ENCODE measurements at places on chromosomes 3 and 15. TPM values are rescaled to one million over a fixed set of nuclear protein-coding genes. Genes with fewer than 3 reads are reported as not detected.

CMTM8 gene
- 10.5 TPM for total RNA-seq

SHISA5 gene
- 139 TPM for total RNA-seq

SYNPR gene
- total RNA-seq: not detected

ANKRD63 gene
- 0.54 TPM for total RNA-seq

DZIP3 gene
- total RNA-seq: 3.9 TPM

SETD2 gene
- 17.4 TPM for total RNA-seq

TMED3 gene
- 198 TPM for total RNA-seq

TTC21A gene
- 1.9 TPM for total RNA-seq

PLS1 gene
- total RNA-seq: 11.8 TPM

SLC15A2 gene
- total RNA-seq: 0.07 TPM

LARP6 gene
- 80.0 TPM for total RNA-seq

RASGRP1 gene
- 0.32 TPM for total RNA-seq

TTLL3 gene
- total RNA-seq: 7.2 TPM

ETV5 gene
- total RNA-seq: 30.2 TPM

SERP1 gene
- 111 TPM for total RNA-seq

ALDH1A2 gene
- total RNA-seq: not detected

KCNAB1 gene
- not detected for total RNA-seq

WDR72 gene
- total RNA-seq: 5.5 TPM

FANCD2OS gene
- total RNA-seq: not detected

SI gene
- not detected for total RNA-seq

NOX5 gene
- 0.24 TPM for total RNA-seq

ACP3 gene
- total RNA-seq: not detected

ALDH1L1 gene
- total RNA-seq: 0.17 TPM

CTXN2 gene
- total RNA-seq: 0.05 TPM

PLSCR5 gene
- not detected for total RNA-seq

TUSC7 gene
- total RNA-seq: not detected

C15orf62 gene
- 0.07 TPM for total RNA-seq

ST6GAL1 gene
- total RNA-seq: 3.9 TPM

SERINC4 gene
- 0.08 TPM for total RNA-seq

MOBP gene
- 0.06 TPM for total RNA-seq

SLC12A1 gene
- not detected for total RNA-seq

C2CD4A gene
- total RNA-seq: 0.05 TPM

STRIT1 gene
- total RNA-seq: not detected

TRPM1 gene
- not detected for total RNA-seq

PRSS50 gene
- total RNA-seq: not detected

LSMEM2 gene
- 0.09 TPM for total RNA-seq

CGNL1 gene
- total RNA-seq: 1.2 TPM

DPPA4 gene
- not detected for total RNA-seq

P2RY13 gene
- total RNA-seq: not detected

UCN2 gene
- total RNA-seq: 9.8 TPM

KBTBD8 gene
- 0.43 TPM for total RNA-seq

CCDC13 gene
- total RNA-seq: 0.29 TPM

CCR8 gene
- not detected for total RNA-seq

CCR9 gene
- not detected for total RNA-seq

GOLGA6L10 gene
- total RNA-seq: 0.69 TPM

CFAP44 gene
- total RNA-seq: 1.9 TPM

TP63 gene
- 0.37 TPM for total RNA-seq

AP2M1 gene
- 324 TPM for total RNA-seq

FOXB1 gene
- not detected for total RNA-seq

CAMK2N2 gene
- total RNA-seq: 1.4 TPM

SLC51A gene
- not detected for total RNA-seq

GOLGB1 gene
- 20.6 TPM for total RNA-seq

EPHB3 gene
- 0.50 TPM for total RNA-seq

CLDN11 gene
- 0.20 TPM for total RNA-seq
